ENCODE measurements at places on chromosomes 2 and 18. TPM values are rescaled to one million over a fixed set of nuclear protein-coding genes. Genes with fewer than 3 reads are reported as not detected.

SEMA4F gene
- total RNA-seq, result 3.7 TPM

CHAC2 gene
- total RNA-seq, result 21.4 TPM

B3GNT7 gene
- 1.3 TPM for total RNA-seq

MARCO gene
- total RNA-seq, result not detected

FOXD4L1 gene
- not detected for total RNA-seq

ARHGAP25 gene
- total RNA-seq, result 10.7 TPM

BOLL gene
- not detected for total RNA-seq

DUSP2 gene
- total RNA-seq, result 0.74 TPM

G6PC2 gene
- not detected for total RNA-seq

TMEM185B gene
- total RNA-seq, result 33.5 TPM

GALNT5 gene
- total RNA-seq, result under 0.01 TPM

SCN9A gene
- 0.30 TPM for total RNA-seq

PROKR1 gene
- total RNA-seq, result not detected

TGFA gene
- total RNA-seq, result 4.7 TPM

CSRNP3 gene
- 0.05 TPM for total RNA-seq

LNPK gene
- 4.7 TPM for total RNA-seq

DNER gene
- 2.6 TPM for total RNA-seq

SLC16A14 gene
- 1.5 TPM for total RNA-seq

All from mammary microvascular endothelial cell (primary cell).